ENCODE measurements at places on chromosomes 4 and X.
A peak's percentile ranks its signal among the peaks of the same experiment; 100 is the strongest.

GRCh38 chrX:41912923-41913322 lies 10.4 kb downstream of the CASK start:
- no peak for DNase-seq

DNA sequence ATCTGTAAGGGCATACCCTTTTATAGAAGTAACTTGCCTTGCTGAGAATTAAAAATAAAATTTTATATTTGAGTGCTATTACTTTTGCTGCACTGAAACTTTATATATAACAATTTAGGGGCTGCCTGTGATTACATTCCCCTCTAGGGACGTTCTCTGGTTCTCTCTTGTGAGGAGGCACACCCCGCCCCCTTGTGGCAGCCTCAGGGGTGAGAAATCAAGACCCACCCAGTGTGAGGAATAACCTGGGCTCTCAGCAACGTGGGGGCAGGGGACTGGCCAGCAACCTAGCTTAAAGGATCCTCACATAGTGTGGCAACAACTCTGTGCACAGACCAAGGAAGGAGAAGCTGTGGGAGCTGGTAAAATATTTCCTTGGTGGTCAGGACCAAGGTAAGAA lies 43.7 kb downstream of the MAGEA9 start:
- peak; percentile 19 for DNase-seq

DNA sequence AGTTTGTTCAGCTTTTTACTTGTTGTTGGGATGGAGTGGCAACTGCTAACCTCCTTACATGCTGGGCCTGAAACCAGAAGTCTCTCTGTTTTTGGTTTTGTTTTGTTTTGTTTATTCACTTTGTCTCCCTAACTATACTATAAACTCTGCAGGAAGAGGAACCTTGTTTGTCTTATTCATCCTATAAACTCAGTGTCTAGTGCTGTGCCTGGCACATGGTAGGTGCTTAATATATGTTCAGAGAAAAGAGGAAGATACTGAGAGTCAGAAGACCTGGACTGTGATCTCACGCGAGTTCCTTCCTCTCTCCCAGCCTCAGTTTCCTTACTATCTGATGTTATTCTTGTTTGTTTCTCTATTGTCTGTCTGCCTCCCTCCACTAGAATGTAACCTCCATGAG lies 71.3 kb downstream of the PRPS1 start:
- DNase-seq: no peak

GRCh38 chrX:6053141-6053540 lies 175.5 kb downstream of the NLGN4X start:
- DNase-seq: no peak

DNA sequence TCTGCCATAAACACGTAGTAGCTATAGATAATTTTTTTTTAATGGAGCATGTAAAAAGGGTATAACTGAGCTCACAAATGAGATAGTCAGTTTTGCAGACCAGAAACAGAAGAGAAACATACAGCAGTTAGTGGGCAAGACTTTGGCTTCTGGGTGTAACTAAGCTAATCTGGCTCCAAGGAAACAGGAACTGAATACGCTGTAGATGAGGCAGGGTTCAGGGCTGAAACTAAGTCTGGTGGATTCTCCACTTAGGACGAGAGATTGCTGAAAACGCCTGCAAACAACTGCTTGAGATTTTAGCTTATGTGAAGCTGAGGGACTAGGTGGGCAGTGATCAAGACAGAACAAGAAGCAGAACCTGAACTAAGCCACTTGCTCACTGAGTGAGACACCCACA lies 91.7 kb downstream of the SMIM20 start:
- DNase-seq: no peak
